BJ (cell line): ENCODE measurements at places on chromosomes 4 and X.

DNA sequence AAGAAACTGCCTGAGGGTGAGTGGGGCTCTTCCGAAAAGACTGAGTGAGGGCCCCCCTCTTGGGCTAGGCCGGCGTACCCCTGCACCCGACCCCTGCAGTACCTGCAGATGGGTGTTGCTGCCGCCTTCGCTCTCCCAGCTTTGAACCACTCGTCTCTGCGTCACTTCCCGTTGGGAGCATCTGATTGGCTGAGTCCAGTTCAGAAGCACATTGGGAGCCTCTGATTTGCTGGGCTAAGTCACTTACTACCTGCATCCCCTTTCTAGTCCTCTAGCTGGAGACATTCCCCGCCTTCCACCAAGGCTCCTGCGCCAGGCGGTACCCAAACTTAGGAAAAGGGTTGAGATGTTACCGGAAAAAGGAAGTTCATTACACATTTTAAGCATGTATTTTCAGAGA, 20.4 kb upstream of the WWC2 start:
- DNase-seq = no peak

- no peak for DNase-seq
Observed at GRCh38 chrX:150052226-150052625, 113.9 kb upstream of the EOLA2 start.

DNA sequence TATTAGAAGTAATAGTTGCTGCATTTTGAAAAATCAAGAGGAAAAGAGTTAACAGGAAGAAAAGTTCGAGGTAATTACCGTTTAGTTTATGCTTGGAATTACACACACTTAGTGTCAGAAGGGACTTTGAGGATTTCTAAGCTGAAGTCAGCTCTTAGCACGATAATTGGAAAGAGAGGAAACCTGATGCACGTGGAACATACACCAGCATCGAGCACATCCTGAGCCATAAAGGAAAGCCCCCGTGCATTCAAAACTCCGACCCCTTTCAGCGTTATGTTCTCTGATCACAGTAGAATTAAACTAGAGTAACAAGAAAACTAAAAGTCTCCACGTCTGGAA, 400 bp upstream of the PAQR3 start:
- no peak for DNase-seq

GRCh38 chr4:97013711-97014110, 1129.6 kb downstream of the STPG2 start:
- no peak for DNase-seq

DNA sequence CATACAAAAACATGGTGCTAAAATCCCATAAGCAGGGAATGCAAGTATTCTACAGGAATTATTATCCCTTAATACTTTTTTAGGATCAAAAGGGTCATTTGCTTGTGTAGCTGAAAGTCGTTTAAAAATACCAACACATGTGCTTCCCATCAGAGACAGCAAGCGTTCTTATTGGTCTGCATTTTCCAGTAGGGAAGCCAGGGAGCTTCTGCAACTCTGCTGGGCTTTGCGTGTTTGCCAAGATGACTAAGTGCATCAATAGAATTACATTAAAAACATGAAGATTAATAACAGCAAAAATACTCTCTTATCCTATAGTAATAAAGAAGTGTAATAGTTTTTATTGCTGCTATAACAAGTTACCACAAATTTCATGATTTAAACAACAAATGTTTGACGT, 111.2 kb downstream of the QDPR start:
- DNase-seq = no peak

DNA sequence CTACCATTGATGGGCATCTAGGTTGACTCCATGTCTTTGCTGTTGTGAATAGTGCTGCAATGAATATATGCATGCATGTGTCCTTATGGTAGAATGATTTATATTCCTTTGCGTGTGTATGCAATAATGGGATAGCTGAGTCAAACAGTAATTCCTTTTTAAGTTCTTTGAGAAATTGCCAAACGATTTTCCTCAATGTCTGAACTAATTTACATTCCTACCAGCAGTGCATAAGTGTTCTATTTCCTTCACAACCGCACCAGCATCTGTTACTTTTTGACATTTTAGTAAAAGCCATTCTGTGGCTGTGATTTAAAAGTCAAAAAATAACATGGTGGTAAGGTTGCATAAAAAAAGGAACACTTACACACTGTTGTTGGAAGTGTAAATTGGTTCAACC, 103.1 kb upstream of the FAM47B start:
- DNase-seq = no peak

GRCh38 chr4:182219411-182220056, 23.7 kb upstream of the TENM3 start:
- DNase-seq = no peak

- DNase-seq = no peak
Observed at GRCh38 chr4:173520921-173521466, 9.0 kb downstream of the HAND2 start.
